ENCODE measurements at places on chromosomes 3 and 15. TPM values are rescaled to one million over a fixed set of nuclear protein-coding genes. Genes with fewer than 3 reads are reported as not detected.

ACKR4 gene
- total RNA-seq, result not detected

NKTR gene
- total RNA-seq, result 25.8 TPM

ARL6IP5 gene
- total RNA-seq, result 89.3 TPM

PLSCR5 gene
- not detected for total RNA-seq

DOCK3 gene
- 0.24 TPM for total RNA-seq

VGLL4 gene
- 42.2 TPM for total RNA-seq

PTPN23 gene
- total RNA-seq, result 16.8 TPM

DAG1 gene
- total RNA-seq, result 34.9 TPM

ERICH6 gene
- under 0.01 TPM for total RNA-seq

LRRIQ4 gene
- not detected for total RNA-seq

LTF gene
- 0.43 TPM for total RNA-seq

CHRM5 gene
- not detected for total RNA-seq

DAZL gene
- not detected for total RNA-seq

RARB gene
- 0.96 TPM for total RNA-seq

MUSTN1 gene
- not detected for total RNA-seq

SLC15A2 gene
- 0.96 TPM for total RNA-seq

ZNF660 gene
- not detected for total RNA-seq

NPAP1 gene
- total RNA-seq, result not detected

CSPG5 gene
- total RNA-seq, result 0.21 TPM

CYP11A1 gene
- not detected for total RNA-seq

DHX30 gene
- total RNA-seq, result 71.8 TPM

EHD4 gene
- 21.1 TPM for total RNA-seq

MORC1 gene
- not detected for total RNA-seq

PTX3 gene
- total RNA-seq, result 5.8 TPM

RFTN1 gene
- 36.4 TPM for total RNA-seq

PAQR9 gene
- total RNA-seq, result not detected

C3orf20 gene
- total RNA-seq, result not detected

CHST13 gene
- 0.24 TPM for total RNA-seq

ZIC4 gene
- total RNA-seq, result not detected

CKMT1A gene
- 17.3 TPM for total RNA-seq

KLHL6 gene
- not detected for total RNA-seq

ZMYND10 gene
- 0.24 TPM for total RNA-seq
